ENCODE measurements at places on chromosomes 1 and 21. TPM values are rescaled to one million over a fixed set of nuclear protein-coding genes. Genes with fewer than 3 reads are reported as not detected.

The PPCS gene
- 52.9 TPM for total RNA-seq

The PLEKHN1 gene
- total RNA-seq: 0.55 TPM

The VWA5B1 gene
- total RNA-seq: not detected

The RAP1GAP gene
- total RNA-seq: 67.7 TPM

The ITGB2 gene
- 3.5 TPM for total RNA-seq

The WDR64 gene
- total RNA-seq: not detected

The SUSD4 gene
- total RNA-seq: 5.8 TPM

The CITED4 gene
- total RNA-seq: 2.6 TPM

The NCAM2 gene
- 0.45 TPM for total RNA-seq

The CLEC20A gene
- total RNA-seq: not detected

DNA sequence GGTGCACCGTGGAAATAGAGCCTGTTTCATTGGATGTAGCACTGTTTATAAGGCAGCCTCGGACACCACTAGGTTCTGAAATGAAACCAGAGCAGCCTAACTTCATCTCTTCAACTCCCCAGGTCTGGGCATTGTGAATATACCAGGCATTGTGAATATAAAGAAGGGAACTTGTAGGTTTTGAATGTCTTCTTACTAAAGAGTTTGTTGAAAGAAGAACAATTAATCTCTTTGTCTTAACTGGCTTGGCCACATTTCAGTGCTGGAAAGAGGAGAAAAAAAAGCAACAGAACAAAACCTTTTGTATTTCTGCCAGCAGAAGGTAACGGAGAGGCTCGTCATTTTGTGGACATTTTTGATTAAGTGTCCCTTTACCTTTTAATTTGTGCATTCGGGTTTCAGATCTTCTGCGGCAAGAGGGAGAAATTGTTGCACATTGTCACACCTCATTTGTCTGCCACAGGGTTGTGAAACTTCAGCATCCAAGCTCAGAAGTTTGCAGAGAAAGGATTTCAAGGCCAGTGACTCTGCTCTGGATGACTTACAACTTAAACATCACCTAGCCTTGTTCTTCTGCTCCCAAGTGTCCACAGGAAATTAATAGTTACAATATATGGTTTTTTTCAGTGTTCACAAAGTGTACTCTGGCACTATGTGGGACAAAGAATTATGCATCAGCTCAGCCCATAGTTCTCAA is 158.3 kb downstream of the KAZN start:
- no peak for DNase-seq

GRCh38 chr1:107401704-107402103 is 260.9 kb downstream of the NTNG1 start:
- no peak for DNase-seq

- DNase-seq: no peak
Observed at GRCh38 chr1:98325646-98326440, 335.7 kb upstream of the SNX7 start.

DNA sequence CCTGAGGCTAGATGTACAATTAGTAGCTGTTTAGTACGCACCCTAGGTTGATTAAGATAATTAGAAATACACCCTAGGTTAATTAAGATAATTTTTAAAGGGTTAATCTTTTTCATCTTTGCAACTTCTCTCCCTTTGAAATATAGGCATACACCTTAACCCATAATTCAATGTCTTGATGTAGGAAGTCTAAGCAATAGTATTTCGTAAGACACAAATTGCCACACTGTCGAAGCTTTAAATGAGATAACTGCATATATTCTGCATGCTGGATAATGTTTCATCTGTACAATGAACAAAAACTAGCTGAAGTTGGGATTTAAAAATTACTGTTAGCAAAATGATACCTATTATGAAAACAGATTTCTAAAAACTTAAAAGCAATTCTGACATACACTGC is 122.9 kb downstream of the EVI5 start:
- no peak for DNase-seq

DNA sequence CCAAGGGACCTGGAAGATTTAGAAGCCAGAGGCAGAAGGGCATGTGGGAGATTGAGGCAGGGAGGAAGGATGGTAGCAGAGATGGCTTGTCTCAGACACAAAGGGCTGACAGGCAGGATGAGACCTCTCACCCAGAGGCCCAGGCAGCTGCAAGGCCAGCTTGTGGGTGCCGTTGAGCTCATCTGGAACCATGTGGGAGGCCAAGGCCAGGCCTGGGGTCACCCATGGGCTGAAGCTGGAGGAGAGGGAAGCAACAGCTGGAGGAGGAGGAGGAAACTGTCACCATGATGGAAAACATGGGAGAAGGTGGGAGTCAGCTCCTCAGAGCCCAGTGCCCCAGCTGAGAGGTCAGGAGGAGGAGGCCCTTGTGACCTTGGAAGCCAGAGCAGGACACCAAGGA is 6.4 kb downstream of the CRABP2 start:
- no peak for DNase-seq

DNA sequence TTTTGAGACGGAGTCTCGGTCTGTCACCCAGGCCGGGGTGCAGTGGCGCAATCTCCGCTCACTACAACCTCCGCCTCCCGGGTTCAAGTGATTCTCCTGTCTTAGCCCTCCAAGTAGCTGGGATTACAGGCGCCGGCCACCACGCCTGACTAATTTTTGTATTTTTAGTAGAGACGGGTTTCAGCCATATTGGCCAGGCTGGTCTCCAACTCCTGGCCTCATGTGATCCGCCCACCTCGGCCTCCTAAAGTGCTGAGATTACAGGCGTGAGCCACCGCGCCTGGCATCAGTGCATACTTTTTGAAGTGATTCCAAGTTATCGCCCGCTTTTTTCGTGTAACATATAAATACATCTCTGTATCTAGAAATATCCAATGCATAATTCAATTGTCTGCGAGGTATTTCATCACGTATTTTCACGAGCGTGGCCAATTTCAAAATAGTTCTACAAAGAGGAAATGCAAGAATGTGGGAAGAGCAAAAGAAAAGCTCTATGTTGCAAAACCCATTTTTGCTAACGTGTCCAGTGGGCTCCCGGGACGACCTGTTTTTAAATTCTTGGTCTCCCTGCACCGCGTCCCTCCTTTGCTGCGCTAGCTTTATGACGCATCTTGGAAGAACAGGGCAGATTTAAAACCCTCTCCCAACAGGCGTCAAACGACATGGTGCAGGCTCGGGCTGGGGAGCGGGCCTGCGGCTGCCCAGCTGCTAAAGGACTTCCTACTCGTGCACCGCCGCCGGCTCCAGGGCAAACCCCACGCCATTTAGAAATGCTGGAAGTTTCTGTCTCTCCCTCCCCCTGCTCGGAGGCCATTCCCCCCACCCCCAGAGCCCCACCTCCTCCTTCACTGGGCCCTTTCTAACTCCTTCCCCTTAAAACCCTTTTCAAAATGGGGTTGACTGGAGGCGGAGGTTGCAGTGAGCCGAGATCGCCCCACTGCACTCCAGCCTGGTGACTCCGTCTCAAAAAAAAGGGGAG is 923 bp upstream of the IFNGR2 start:
- DNase-seq: peak; percentile 86

GRCh38 chr21:43984905-43985689 is 27.0 kb upstream of the TRAPPC10 start:
- no peak for DNase-seq

GRCh38 chr21:44592446-44593311 is at the start of gene KRTAP10-6:
KRTAP10-6 (minus strand) TSS chr21:44592505; CDS start chr21:44592484, 21 bp downstream.
- no peak for DNase-seq

DNA sequence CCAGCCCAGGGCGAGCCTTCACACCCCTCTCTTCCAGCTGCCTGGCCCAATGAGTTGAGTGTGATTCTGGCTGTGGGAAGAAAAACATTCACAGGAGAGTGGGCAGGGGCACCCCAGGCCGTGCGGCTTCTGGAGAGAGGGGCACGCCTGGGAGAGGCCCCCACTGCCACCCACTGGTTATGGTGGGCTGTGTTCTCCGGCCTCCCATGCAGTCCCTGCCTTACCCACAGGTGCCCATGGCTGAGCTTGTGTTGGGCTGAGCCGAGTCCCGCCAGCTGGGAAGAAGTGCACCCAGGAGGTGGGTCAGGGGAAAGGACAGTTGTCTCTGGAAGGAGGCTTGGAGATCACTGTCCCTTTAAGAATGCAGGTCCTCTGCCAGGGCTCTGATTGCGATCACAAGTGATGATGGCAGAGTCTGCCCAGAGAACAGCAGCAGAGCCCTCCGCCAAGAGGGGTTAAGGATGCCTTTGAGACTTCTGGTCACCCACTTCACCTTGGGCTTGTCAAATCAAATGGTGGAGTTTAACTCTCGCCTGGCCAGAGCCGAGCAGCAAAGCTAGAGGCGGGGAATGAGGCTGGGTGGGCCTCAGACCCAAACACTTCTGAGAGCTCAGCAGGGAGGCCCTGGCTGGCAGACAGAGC is 124.7 kb upstream of the ARHGEF16 start:
- no peak for DNase-seq

GRCh38 chr1:59176471-59176870 is 120.4 kb upstream of the FGGY start:
- no peak for DNase-seq

DNA sequence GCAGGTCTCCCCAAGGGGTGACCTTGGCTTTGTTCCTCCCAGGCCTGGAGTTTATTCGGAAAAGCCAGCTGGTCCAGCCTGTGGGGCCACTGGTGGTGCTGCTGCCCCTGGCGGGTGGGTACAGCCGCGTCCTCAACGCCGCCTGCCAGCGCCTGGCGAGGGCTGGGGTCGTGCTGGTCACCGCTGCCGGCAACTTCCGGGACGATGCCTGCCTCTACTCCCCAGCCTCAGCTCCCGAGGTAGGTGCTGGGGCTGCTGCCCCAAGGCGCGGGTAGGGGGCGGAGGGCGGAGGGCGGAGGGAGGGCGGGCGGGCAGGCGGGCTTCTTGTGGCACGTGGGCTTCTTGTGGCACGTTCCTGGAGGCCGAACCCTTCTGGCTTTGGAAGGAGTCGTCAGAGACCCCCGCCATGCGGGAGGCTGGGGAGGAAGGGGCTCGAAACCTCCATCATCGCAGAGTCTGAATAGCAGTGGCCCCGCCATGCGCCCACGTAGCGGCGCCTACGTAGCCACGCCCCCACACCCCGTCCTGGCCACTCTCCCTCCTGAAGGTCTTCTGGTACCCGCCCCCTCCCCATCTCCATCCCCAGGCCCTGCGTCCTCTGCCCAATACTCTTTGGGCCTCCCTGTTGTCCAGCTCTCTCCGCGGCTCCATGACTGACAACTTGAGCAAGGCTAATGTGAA is 16.7 kb downstream of the PCSK9 start:
- no peak for DNase-seq

- DNase-seq: no peak
Observed at GRCh38 chr1:228809621-228810394, 74.5 kb downstream of the RHOU start.

GRCh38 chr1:115507901-115508300 is 133.9 kb upstream of the VANGL1 start:
- DNase-seq: peak; percentile 19

DNA sequence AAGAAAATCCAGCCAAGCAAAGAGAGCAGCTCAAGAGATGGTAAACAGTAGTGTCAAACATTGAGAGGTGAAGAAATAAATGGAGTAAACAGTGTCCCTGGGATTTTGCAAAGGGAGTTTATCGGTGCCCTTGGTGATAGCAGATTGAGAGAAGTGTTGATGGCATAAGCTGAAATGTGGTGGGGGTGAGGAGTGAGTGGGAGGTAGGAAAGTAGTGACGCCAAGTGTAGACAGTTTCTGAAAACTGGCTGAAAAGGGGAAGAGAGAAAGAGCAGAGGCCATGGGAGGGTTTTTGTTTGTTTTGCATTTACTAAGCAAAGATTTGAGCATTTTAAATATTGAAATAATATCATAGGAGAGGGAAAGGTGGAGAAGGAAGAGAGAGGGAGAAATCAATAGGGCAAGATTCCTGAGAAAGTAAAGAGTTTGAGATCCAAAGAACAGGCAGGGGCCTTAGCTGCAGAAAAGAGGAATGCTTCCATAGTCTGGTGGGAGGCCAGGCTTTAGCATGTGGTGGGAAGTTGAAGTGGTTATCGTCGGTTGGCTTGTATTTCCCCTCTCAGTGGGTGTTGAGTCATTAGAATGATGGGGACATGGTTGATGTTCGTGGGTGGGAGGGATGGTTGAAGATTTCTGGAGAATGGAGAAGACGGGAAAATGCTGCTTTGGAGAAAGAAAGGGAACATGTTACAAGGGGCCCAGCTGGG is 26.8 kb upstream of the RASAL2 start:
- no peak for DNase-seq

DNA sequence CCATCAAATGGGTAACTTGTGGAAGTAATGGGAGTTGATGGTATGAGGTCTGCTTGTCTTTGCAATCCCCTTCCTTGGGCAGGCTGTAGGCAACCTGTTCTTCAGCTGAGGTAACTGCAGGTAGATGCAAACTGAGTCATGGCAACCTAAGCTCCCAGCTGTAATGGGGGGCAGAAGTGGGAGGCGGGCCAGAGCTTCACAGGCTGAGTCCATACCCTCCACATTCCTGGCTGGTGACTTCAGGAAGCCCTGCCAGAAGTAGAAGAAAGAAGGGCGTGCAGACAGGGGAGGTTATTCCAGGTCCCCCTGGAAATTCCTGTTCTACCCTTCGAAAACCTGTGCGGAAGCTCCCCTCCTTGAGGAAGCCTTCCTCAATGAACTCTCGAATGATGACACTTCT is 44.9 kb downstream of the ARHGEF11 start:
- DNase-seq: no peak

DNA sequence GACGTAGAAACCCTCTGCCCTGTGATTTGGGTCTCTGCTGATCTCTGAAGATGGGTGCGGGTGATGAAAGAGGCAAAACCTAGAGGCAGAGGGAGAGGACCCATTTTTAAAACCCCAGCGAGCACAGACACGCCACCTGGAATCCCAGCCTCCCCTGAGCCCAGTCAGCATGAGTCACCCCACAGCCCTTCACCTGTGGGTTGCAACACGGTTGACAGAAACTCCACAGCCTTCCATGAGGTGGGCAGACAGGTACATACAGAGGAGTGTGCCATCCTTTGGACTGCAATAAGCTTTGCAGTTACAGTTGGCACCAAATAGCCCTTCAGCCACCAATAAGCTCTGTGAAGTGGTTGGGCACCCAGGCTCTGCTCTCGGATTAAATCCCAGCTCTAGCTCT is 2.1 kb upstream of the GRHL3 start:
- peak; percentile 30 for DNase-seq

DNA sequence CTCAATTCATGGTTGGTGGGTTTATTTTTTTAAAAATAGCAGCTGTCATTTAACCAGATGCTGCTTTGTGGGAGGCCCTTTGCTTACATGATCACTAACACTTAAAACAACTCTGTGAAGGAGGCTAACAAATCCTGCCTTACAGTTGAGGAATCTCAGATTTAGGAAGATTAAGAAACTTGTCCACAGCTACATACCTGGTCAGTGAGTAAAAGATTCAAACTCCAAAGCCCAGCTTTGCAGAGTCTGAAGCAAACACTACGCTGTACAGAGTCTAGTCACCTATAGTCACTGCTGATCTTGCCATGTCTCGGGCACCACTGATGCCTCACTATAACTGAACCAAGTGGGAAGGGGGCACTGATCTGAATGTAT is 535.4 kb downstream of the SMYD3 start:
- no peak for DNase-seq

- no peak for DNase-seq
Observed at GRCh38 chr1:151171190-151171589, 4.6 kb downstream of the TMOD4 start.

GRCh38 chr1:204584699-204585372 is 68.6 kb downstream of the MDM4 start:
- DNase-seq: no peak

All from stomach (tissue), 19 donors.